ENCODE measurements at places on chromosomes 13 and 19. TPM values are rescaled to one million over a fixed set of nuclear protein-coding genes. Genes with fewer than 3 reads are reported as not detected.

Gene KLK11
- total RNA-seq, result not detected

Gene IGFL3
- total RNA-seq, result not detected

Gene WASF3
- 9.4 TPM for total RNA-seq

Gene SLC25A41
- not detected for total RNA-seq

Gene FPR1
- total RNA-seq, result not detected

Gene PNMA8B
- total RNA-seq, result 0.29 TPM

Gene WTIP
- total RNA-seq, result 20.6 TPM
